ENCODE measurements at places on chromosomes 12 and 14.

DNA sequence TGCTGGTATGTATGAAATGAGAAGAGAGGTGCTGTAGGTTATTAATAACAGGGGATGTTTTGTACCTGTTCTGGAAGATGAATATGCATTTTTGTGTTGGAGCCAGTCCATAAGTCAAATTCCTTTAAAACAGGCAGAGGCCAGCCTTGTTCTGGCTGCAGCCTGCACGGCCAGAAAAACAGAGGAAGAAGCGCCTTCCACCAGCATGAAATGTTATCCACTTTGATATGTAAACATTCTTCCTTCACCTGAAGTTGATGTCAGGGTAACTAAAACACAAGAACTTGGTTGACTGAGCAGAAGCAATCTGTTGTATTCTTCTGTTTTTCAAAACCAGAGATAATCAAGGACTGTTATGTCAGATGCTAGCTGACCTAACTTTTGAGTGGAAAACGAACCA is 237.9 kb upstream of the PLEKHG7 start:
- DNase-seq: no peak

DNA sequence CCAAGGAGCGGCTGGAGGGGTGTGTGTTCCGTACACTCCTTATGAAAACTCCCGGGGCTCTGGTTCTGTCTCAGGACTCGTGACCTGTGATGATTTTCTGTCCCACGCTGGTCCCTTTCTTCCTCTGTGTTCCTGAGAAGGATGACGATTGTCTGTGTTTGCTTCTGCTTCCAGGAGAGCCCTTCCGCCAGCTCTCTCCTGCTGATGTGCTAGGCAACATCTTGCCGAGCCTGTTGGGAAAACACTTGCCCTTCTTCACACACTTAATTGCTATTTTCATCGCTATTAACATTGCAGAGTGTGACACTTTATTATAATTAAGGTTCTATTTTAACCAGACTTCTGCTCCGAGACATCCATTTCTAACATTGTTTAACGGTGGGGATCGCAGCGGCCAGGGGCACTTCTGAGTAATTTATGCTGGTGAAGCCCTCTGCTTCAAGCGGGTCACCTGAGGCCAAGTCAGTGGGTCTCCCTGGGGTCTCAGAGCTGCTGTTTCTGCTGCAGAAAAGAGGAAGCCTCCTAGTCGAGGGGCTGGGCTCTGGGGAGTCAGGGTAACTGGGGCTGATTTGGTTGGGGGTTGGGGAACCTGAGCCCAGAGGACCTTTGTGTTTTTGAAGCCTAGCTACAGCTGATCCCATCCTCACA is 88.6 kb downstream of the PRMT8 start:
- DNase-seq: no peak

- DNase-seq: no peak
Observed at GRCh38 chr12:131815131-131815530, 13.1 kb upstream of the MMP17 start.

DNA sequence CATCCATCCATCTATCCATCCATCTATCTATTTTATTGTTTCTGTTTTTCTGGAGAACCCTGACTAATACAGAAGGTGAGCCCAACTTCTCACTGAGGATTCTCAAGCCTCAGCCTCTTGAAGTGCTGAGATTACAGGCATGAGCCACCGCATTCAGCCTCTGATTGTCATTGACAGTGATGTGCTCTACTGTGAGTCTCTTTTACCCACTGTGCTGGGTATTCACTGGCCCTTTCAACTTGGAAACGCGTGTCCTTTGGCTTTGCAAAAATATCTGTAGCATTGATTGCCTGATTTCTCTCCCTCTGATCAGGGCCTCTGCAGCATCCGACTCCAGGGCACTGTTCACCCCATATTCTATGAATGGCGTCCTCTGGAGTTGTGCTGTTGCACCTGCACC is 29.6 kb upstream of the TCL1B start:
- DNase-seq: no peak

- no peak for DNase-seq
Observed at GRCh38 chr12:42789808-42790760, 200.5 kb upstream of the PRICKLE1 start.

GRCh38 chr14:92274055-92274454 is 48.9 kb upstream of the SLC24A4 start:
- no peak for DNase-seq

DNA sequence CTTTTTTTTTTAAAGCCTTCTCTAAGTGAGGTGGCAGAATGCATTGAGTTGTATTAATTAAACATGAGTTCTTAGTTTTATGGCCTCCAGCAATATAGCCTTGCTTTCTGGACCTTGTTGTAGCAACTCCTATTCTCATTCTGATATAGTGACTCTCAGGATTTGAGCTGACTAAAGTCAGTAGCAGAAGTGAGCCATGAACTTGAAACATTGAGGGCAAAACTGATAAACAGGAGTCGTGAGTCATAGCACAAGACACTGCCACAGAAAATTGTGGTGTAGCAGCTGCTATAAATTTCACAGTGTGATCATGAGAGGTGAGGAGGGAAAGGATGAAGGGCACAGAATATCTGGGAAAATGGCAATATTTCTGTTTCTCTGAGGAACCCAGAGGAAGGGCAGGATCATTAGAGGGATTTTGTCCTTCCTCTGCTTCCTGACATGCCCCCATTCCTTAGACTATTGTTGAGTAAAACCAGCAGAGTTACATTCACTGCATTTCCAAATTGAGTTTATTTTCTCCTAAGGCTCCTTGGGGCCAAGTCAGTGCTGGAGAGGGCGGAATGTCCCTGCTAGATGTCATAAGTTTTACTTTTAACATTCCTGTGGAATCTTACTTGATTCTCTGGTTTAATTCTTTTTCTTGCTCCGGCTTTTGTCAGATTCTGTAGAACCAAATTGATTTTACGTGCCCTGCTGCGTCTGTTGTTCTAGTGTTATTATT is 7.5 kb downstream of the KLRG1 start:
- DNase-seq: no peak

DNA sequence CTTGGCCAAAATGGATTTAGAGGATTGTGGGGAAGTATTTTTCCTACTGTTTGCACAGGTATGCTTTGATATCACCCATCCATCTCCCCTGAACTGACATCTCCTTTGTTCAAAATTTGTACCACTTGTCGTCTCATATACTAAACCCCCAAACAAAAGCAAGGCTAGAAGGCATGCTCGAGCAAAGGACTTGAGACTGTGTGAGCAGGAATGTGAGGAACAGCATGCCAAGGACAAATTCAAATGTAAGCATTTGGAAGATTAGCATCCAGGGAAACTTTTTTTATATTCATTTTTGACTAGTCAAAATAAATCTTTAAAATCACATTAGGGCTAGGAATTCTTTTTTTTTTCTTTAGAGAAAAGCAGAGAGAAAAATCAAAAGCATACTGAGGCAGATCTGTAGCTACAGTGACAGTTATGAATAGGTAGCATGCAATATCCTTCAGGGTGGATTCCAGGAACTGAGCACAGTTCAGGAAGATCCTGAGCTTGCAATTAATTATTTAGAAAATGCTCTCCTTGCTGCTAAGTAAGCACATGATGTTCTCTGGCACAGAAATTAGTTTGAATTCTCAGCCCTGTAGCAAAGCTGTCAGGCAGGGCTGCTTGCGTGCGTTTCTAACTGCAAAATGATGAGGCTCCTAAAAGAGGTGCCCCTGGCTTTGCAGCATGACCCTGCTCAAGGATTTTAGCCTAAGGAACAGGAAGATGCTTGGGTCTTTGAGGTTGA is 327.7 kb downstream of the LRIG3 start:
- DNase-seq: no peak

GRCh38 chr14:92582706-92583452 is 69.3 kb downstream of the RIN3 start:
- DNase-seq: peak; percentile 56

GRCh38 chr12:16324772-16325171 is 22.7 kb upstream of the MGST1 start:
- DNase-seq: no peak

- no peak for DNase-seq
Observed at GRCh38 chr14:100602621-100603230, 15.5 kb upstream of the BEGAIN start.

DNA sequence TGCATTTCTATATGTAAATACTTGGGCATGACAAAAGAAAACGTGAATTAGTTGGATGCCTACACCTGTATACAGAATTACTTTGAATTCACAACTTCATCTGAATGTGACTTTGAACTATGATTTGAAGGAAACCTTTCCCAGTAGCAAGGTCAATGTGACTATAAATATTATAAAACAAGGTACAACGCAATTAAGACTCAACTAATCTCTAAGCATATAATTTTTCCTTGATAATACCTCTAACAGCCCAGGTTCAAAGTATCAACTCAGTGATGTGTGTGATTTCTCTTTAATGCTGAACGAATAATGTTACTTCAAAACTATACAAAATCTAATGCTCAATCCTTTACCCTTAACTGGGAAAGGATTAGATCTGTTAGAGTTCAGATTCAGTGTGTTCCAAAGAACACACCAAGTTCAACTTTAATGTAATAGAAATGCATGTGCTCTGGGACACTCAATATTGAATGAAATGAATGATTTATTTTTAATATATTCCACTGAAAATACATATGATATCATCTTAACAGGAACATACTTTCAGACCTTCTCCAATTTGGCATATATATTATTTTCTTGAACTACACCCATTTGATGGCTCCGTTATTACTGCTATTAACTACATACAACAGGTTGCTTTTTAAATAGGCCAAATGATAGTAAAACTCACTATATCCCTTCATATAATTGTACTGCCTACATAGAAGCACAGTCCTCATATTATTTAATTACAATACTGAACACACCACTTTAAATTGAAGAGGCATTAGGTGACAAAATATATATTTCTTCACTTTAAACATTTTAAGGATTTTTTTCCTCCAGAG is 40.1 kb upstream of the MTERF2 start:
- no peak for DNase-seq

DNA sequence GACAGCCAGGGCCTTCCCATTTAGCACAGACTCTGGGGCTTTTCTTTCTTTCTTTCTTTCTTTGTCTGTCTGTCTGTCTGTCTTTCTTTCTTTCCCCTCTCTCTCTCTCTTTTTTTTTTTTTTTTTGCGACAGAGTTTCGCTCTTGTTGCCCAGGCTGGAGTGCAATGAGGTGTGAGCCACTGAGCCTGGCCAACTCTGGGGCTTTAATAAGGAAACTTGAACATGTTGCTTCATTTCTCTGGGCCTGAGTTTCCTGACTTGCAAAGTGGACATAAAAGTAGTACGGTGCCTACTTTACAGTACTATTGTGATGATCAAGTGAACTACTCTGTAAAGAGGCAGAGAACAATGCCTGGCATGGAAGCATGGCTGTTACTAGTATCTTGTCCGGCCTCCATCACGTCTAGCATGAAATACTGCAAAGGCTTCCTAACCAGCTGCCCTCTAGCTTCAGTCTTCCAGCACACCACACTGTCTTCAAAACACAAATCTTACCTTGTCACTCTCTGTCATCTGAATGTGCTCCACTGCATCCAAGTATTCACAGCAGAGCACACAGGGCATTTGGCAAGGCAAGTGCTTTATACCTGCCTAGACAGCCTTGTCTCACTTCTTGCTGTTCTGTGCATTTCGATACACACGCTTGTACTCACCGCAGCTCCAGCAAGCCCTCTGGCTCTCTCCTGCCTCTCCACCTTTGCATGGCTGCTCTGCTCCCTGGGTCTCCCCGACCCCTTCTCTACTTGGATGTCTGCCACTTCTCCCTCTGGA is 96.7 kb downstream of the IRF2BPL start:
- no peak for DNase-seq

DNA sequence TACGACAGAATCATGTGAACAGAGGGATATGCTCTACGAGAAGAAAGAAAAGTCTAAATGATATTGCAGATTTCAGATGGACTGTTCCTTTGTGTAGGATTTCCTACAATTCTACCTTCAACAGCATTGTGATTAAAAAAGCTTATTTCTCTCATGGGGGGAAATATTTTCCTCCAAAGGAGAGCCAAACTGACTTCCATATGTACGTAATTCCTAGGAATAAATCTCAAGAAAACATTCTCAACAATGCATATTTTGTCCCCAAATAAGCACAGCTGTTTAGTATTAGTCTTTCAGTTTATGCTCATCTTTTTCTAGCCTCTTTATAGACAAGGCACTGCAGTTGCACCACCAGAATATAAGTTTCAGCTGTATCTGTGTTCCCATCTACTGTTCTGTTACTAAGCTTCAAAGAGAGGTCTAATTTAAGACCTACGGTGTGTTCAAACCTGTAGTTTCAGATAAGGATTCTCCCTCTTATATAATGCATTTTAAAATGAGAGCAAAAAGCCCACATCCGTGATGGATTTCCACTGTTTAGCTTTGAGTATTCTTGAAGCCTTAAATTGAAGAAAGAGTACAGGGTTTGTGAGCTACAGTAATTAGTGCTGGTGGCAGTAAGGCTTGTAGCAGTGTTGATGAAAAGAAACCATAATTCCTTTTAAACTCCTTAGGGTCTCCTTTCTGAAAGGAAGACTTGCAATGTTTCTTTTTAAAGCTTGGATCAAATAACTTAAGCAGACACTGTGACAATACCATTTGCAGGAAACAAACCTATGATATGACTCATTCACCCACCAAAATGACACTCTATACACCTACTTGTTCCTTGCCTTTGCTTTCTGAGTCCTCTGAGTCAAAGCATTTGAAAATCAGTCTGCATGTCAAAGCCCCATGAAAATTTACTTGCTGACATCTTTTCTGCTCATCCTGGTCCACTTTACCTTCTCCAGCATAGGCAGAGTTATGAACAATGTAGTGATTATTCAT is 754.1 kb downstream of the NOVA1 start:
- no peak for DNase-seq

- no peak for DNase-seq
Observed at GRCh38 chr12:100529756-100530350, 43.6 kb upstream of the GAS2L3 start.

GRCh38 chr14:68624541-68625220 is 168.2 kb downstream of the ZFP36L1 start:
- no peak for DNase-seq

DNA sequence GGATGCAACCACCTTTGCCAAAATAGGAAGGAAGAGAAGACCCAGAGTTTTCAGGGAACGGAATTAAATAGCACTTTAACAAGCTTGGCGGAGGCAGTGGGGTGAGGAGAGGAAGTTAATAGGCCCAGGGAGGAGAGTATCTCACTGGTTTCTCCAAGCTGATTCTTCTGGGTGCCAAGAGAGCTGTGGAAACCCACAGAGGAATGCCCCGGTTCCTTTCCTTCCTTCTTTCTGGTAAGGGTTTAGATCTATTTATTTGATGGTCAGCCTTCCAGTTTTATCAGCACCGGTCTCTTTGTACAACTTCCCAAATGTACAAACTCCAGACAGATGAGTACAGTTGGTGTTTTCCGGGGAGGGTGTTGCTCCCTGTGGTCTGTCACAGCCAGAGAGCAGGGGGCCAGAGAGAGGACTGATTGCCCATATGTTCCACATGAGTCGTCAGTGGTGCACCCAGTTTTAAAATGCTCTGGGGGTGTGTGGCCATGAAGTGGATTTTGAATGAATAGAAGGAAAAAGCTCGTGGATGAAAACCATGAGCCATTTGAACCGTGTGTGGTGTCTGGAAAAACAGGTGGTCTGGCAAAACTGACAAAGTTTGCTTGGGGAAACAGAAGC is 26.6 kb downstream of the PRKCH start:
- DNase-seq: no peak
